DMS53 (cell line): ENCODE measurements at places on chromosomes 5 and 9.

DNA sequence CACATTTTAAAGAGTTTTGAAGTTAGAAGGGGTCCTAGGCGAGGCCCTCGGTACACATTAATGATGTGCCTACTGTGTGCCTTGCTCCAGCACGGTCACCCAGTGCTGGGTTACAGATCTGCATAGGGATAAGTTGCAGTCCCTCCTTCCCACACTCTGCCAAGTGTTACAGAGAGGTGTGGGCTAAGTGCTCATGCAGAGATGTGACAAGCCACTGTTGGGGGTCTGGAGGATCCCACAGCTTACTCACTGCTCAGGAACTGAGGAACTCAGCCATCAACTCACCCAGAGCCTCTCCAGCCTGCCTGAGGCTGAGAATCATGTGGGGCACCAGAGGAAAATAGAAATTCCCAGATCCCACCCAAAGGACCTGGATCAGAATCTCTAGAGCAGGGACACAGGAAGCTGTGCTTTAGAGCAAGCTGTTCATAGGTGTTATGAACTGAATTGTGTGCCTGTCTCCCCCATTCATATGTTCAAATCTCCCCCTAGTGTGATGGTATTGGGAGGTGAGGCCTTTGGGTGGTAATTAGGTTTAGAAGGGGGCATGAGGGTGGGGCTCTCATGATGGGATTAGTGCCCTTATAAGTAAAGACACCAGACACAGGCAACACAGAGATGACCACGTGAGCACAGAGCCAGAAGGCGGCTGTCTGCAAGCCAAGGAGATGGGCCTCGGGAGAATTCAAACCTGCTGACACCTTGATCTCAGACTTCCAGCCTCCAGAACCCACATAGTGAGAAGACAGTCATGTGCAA lies 164.1 kb downstream of the HSD17B3 start:
- no peak for DNase-seq

GRCh38 chr9:19631181-19631580 lies 157.7 kb downstream of the SLC24A2 start:
- DNase-seq, result peak; percentile 2

DNA sequence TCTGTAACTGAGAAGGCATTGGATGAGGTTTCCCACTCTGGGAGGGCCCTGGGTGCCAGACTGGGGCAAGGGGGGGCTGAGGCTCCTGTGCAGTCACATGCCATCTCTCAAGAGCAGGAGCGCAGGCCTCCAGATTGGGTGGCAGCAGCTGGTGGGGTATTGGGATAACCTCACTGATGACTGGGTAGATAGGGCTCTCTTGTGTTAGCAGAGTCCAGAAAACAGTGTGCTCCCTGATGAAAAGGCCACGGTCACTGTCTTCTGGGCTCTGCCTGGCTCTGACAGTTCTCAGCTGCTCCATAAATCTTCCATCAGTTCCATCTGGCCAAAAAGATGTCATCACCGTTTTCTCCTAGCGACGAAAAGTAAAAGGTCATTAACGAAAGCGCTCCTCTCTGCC lies 21.8 kb upstream of the NKX2-5 start:
- DNase-seq, result no peak

GRCh38 chr5:138351517-138351916 lies 968 bp upstream of the KDM3B start:
- DNase-seq, result no peak

DNA sequence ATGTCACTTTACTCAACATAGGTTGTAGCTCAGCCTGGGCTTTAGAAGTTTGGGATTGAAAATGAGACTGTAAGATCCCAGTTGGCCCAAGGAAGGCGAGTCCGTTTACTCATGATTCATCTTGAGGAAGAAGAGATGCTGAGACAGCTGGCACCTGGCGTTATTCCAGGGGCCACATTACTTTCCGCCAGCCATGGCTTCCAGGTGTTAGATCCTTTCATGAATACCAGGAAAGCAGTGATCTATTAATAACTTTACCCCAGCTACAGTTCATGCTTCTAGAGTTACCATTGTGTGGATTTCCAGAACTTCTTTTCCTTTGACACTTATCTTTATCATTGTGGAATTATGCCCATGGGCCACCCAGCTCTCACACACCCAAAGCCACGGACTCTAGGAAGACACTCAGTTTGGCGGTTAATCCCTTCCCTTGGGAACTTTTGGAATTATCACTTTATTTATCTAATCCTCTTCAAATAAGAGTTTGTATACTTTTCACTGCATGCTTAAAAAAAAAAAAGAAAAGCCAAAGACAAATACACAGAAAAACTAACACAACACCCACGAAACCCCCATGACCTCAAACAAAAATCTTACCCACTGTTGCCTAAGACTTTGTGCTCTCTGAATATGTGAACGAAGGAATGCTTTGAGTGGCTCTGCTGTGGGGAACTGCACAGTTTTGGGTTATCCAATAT lies 26.9 kb downstream of the RAI14 start:
- peak; percentile 46 for DNase-seq

DNA sequence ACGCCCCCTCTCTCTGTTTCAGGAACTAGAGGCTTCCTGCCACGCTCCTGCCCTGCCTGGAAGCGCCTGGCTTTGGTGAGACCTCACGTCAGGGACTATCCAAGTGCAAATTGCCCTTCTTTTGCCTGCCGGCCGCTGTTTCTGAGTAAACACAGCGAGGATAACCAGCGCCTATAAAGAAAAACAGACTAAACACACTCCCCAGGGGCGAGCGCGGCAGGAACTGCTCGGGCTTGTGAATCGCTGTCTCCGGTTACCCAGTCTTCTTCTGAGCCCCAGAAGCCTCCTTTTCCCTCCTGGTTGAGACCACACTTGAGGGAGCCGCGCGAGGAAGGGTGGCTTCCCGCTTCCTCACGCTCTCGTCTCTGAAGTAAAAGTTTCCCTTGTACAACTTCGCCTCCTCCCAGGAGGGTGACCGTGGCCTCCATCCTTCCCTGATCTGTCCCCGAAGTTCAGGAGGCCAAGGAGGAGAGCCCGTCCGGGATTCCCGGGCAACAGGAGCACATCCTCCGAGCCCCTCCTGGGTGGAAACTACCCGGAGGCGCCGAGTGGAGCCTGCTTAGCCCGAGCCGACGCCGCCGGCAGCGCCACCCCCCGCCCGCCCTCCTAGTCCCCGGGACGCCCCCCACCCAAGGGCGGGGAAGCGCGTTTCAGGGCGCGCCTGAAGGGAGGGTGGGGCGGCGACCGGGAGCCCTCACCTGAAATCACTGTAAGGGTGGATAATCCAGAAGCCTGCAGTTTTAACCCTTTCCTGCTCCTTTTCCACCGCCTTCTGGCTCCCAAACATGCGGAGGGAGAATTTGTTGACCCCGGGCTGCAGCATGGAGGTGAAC lies 993 bp downstream of the HCN1 start:
- no peak for DNase-seq

DNA sequence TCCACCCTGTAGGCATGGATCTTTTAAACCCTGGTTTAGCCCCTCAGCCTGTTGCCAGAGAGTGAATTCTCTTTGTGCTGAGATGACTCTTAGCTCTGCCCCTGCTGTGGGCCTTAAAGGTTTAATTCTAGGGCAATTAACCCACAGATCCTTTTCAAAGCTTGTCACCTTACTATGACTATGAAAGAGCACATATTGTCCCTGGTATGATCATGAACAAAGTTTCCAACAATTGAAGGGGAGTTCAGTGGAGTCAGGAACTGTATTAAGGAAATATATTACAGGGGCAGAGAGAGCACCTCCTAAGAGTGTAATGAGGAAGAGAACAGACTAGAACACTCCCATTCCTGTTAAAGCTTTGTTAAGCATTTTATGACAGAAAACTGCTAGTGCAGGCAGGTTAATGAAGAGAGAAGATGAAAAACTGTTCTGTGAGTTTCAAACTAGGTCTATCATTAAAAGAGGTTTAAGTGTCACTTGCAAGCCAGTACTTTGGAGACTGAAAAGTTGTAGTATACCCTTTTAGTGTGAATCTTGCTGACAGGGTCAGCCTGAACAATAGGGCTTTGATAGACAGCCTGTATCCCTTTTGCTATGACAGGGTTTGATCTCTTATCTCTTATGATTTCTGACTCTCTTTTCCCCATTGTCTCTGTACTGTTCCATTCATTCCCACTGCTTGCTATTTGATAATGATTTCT lies 104.2 kb upstream of the ELL2 start:
- DNase-seq, result no peak

DNA sequence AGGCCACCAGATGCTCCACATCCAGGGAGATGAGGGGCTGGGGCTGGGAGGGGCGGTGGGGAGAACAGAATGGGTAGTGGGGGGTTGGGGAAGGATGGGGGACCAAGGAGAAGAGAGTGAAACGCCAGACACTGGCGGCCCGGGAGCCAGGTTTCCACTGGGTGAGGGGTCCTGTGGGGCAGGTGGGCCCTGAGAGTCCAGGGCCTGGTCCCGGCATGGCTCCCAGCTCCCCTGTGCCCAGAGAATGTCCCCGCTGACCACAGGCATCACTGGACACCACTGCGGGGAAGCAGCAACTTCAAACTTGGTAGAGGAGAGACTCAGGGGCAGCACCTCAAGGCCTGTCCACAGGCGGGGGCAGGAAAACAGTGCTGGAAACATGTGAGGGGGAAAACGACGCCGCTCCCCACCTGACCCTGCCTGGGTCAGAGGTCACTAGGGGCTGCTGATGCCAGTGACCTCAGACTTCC lies 13.2 kb downstream of the NINJ1 start:
- DNase-seq, result no peak

- DNase-seq, result peak; percentile 12
Observed at GRCh38 chr9:122394265-122395125, 23.7 kb downstream of the PTGS1 start.

GRCh38 chr5:109563189-109563588 lies 126.5 kb upstream of the MAN2A1 start:
- no peak for DNase-seq

GRCh38 chr5:92104126-92104525 lies 721.0 kb upstream of the ARRDC3 start:
- no peak for DNase-seq

DNA sequence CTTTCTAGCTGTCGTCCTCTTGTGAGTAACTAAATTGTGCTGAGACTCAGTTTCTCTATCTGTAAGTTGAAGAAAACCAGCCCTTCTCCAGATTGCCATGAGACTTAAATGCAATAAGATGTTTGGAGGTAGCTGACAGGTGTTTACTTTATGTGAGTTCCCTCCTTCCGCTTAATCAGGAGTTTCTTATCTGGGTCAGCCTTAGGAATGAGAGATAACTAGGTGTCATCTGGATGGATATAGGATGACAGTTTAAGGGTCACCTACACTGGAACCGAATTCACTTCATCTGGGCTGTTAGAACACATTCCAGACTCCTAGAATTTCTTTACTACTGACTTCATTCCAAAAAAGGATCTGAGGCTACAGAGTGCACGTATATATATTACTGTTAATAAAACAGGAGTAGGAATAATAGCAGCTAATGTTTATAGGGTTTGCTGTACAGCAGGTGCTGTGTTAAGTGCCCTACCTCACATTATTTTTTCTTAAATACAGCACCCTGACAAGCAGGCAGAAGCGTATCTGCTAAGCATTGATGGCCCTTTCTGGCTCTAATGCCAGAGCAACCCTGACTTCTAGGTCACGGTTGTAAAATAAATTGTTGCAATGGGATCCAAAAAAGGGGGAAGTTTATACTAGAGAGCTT lies 30.0 kb upstream of the CPEB4 start:
- no peak for DNase-seq

DNA sequence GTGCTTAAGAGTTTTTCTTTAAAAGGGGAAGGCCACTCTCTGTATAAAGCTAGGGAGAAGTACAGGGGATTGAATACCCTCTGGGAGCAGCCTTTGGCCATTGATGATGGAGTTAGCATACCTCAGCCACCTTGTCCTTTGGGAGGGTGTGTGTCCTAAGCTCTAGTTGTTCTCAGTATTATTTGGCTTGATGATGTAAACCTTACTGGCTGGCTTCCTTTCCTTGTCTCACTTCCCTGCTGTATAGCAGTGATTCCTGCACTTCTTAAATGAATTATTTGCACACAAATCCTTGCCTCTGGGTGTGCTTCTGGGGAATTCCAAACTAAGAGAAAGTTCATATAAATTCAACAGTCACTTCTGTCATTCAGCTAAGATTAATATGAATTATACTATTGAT lies 234.9 kb upstream of the RIOK2 start:
- no peak for DNase-seq

GRCh38 chr9:136949239-136949816 lies 2.7 kb upstream of the LCN12 start:
- peak; percentile 88 for DNase-seq

GRCh38 chr5:23977997-23978396 lies 470.6 kb downstream of the PRDM9 start:
- peak; percentile 82 for DNase-seq

GRCh38 chr5:129821477-129822131 lies 73.7 kb downstream of the MINAR2 start:
- DNase-seq, result no peak

DNA sequence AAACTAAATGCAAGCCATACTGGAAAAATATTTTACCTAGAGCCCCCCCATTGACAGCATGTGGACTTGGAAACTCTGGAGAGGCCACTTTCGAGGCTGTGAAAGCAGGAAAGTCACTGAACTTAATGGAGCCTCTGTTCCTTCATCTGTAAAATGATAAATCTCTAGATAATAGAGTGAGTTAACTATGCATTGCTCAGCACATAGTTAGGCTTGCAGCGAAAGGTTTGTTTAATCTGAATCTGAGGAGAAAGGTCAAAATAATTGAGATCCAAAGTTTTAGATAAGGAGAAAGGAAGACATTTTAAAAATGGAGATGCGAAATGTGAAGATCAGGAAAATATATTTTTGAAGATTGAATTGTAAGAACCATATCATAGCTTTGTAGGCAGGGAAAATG lies 4.6 kb downstream of the PCSK5 start:
- no peak for DNase-seq

GRCh38 chr5:40405996-40406740 lies 273.5 kb upstream of the PTGER4 start:
- no peak for DNase-seq

- DNase-seq, result peak; percentile 86
Observed at GRCh38 chr9:125932012-125932411, 184.8 kb downstream of the PBX3 start.

- no peak for DNase-seq
Observed at GRCh38 chr5:21773456-21773855, 1079.7 kb downstream of the CDH12 start.

DNA sequence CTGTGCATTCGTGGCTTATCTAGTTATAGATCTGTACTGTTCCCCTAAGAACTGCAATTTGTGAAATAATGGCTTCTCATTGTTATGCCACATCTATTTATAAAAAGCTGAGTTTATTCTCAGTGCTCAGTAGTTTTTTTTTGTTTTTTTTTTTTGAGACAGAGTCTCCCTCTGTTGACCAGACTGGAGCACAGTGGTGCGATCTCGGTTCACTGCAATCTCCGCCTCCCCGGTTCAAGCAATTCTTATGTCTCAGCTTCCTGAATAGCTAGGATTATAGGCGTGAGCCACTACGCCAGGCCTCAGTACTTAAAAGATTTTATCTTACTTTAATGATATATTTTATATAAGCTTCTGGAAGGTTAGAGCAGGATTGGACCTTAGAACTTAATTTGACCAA lies 19.0 kb downstream of the SEC61B start:
- DNase-seq, result no peak

DNA sequence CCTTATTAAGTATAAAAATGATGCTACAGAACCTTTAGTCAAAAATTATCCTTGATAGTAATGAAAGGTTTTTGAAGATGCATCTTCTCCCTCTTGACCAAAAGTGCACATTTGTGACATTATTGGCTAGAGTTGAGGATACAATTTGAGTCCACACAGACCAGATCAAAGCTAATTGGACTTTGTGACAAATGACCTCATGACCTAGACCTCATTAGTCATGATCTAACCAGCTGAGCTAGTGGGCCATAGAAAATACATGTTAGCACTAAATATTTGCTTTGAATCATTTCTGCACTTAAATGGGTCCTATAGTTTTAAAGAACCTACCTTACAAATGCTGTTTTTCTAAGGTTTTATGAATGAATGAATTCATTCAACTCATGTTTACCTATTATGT lies 182.1 kb downstream of the RFX3 start:
- DNase-seq, result peak; percentile 22

- DNase-seq, result no peak
Observed at GRCh38 chr5:1510151-1510561, 13.6 kb downstream of the LPCAT1 start.
